ENCODE measurements at places on chromosomes 3 and 15. TPM values are rescaled to one million over a fixed set of nuclear protein-coding genes. Genes with fewer than 3 reads are reported as not detected.

DNA sequence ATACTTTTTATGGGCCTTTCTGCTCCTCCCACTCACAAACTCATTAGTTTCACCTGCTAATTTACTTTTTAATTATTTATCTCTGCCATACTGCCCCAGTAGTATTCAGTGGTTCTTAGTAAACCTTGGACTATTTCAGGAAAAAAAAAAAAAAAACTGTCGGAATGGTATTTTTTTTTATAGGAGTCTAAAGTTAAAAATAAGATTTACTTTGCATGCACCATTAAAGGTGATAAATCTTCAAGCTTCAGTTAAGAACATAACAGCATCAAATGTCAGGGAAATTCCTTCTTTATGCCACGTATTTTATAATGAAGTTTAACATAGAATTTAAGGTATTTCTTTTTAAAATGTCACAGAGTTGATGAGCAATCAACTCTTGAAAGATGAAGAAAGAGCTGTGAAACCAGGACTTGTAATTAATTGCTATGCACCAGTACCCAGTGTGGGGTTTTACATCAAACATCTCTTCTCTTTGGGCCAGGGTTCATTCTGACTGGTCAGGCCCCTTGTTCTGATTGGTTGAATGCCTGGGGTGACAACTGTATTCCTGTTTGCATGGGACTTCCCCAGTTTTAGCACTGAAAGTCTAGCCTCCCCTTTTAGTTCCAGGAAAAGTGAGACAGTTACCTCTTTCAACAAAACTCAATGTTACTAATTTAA lies 40.3 kb upstream of the PTPRG start:
- no peak overlapping the region for H3K4me3 ChIP-seq
- peaks cover 2% of the 10 kb centered on the region for H3K4me1 ChIP-seq
- no peaks in the 10 kb centered on the region for H3K27me3 ChIP-seq
- peak; percentile 47 for DNase-seq
- no peaks in the 10 kb centered on the region for H3K36me3 ChIP-seq

GRCh38 chr3:128508852-128509251 lies 15.9 kb upstream of the GATA2 start:
- no peak overlapping the region for H3K27ac ChIP-seq
- H3K4me3 ChIP-seq: no peak overlapping the region
- no peaks in the 10 kb centered on the region for H3K36me3 ChIP-seq
- peaks cover 25% of the 10 kb centered on the region for H3K27me3 ChIP-seq
- no peaks in the 10 kb centered on the region for H3K4me1 ChIP-seq

Gene FEZF2
- total RNA-seq: not detected

- no peak overlapping the region for H3K27ac ChIP-seq
- H3K4me3 ChIP-seq: no peak overlapping the region
- H3K27me3 ChIP-seq: no peaks in the 10 kb centered on the region
- no peaks in the 10 kb centered on the region for H3K36me3 ChIP-seq
Measured at GRCh38 chr3:132083583-132084279, 48.9 kb upstream of the CPNE4 start.

DNA sequence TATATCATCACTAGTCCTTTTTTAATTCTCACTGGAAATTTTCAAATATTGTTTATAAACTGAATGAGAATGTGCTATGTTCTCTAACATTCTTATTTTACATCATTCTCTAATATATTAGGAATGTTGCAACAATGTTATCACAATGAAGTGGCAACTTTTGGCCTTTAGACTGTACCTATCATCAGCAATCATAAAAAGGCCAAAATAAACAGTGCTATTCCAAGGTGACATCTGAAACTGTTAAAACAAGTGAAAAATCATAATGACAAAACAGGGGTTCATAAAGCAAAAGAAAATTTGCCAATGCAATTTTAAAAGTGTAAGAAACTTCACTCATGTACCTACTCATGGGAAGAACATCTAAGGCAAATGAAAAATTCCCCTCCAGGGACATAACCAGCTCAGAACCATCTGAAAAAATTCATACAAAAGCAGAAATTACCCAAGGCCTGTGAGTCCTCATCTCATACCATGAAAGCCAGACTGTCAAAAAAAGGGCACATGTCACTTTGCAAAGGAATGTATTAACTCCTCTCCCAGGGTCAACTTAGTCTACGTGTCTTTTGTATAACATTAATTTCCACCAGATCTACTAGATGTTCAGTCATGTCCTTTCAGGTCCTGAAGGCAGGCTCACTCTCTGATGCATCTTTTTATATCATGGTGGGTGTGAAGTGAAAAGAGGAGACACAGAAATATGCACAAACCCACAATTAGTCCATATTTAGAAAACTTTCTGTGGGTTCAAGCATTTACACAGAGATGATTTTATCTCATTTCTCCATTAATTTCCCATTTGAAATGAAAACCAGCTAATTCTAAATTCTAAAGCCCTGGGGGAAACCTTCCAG lies 211.9 kb downstream of the CBLB start:
- H3K27ac ChIP-seq: no peak overlapping the region
- no peaks in the 10 kb centered on the region for H3K27me3 ChIP-seq
- H3K4me3 ChIP-seq: no peak overlapping the region
- DNase-seq: no peak
- no peaks in the 10 kb centered on the region for H3K4me1 ChIP-seq

DNA sequence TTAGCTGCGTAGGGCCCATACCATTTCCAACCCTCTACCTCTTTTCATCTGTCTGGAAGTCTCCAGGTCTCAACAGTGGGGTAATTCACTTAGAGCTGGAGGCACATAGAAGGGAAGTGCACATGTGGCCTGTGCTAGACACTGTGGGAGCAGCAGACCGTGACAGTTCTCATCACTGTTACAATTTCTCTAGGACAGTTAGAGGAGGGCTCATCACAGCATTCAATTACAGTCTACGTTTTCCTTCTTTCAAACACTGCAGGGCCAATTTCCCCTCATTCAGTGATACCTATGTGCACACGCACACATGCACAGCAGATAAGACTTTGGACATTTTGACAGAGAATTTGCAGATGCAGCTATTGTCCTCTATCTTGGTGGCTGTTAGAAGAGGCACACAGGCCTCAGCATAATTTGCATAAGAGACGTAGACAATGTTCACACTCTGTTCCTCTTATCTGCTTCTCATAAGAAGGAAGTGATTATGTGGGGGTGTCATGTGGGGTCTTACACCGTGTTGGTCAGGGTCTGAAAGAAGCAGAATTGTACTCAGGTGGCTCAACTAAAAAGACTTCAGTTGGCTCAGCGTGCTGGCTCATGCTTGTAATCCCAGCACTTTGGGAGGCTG lies 12.6 kb upstream of the HRG start:
- H3K4me1 ChIP-seq: peaks cover 3% of the 10 kb centered on the region
- no peaks in the 10 kb centered on the region for H3K36me3 ChIP-seq
- no peak overlapping the region for H3K4me3 ChIP-seq
- H3K27ac ChIP-seq: no peak overlapping the region
- DNase-seq: no peak

Gene HRG
- not detected for total RNA-seq

DNA sequence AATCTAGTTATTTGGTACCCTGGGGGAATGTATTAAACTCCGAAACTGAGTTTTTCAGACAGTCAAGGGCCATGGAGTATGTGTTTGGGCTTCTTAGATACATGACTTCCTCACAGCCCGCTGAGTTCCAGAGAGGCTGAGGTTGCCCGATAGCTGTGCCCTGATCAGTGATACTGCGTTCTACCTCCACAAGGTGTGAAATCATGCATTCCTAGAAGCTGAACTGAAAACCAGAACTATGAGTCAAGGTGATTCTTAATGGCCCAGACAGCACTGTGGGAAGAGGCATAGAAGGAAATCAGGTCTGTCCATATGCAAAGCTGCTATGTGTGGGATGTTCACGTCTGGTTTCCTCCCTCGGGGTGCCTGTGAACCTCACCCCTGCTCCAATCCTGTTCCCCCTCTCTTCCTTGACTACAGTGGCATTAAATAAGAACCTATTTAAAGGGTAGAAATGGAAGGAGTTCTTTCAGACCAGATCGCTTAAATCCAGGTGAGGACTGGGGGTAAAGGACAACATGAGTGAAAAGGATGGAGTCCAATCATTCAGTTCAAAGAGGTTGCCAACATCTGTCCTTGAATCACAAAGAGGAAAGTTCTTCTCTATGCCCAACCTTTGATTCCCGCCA lies 74.3 kb downstream of the MYO1E start:
- peak overlapping the region; percentile 42 for H3K27ac ChIP-seq
- H3K27me3 ChIP-seq: no peaks in the 10 kb centered on the region
- H3K36me3 ChIP-seq: peaks cover 10% of the 10 kb centered on the region
- H3K4me1 ChIP-seq: peaks cover 61% of the 10 kb centered on the region

Gene CCR8
- total RNA-seq: 47.6 TPM

- DNase-seq: no peak
- H3K4me1 ChIP-seq: peaks cover 20% of the 10 kb centered on the region
- peak overlapping the region; percentile 0 for H3K27ac ChIP-seq
- H3K4me3 ChIP-seq: no peak overlapping the region
- H3K27me3 ChIP-seq: no peaks in the 10 kb centered on the region
- peaks cover 60% of the 10 kb centered on the region for H3K36me3 ChIP-seq
Measured at GRCh38 chr15:81311752-81312464, 12.0 kb downstream of the STARD5 start.

DNA sequence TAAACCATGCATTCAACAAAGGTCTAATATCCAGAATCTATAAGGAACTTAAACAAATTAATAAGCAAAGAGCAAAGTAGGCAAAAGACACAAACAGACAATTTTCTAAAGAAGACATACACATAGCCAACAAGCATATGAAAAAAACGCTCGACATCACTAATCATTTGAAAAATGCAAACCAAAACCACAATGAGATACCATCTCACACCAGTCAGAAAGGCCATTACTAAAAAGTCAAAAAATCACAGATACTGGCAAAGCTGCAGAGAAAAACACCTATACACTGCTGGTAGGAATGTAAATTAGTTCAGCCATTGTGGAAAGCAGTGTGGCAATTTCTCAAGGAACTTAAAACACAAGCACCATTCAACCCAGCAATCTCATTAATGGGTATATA lies 53.8 kb downstream of the FSIP1 start:
- no peak overlapping the region for H3K4me3 ChIP-seq
- H3K27ac ChIP-seq: no peak overlapping the region
- no peaks in the 10 kb centered on the region for H3K36me3 ChIP-seq
- DNase-seq: no peak
- no peaks in the 10 kb centered on the region for H3K4me1 ChIP-seq

GRCh38 chr3:127723011-127723567 lies 50.3 kb downstream of the ABTB1 start:
- H3K4me3 ChIP-seq: no peak overlapping the region
- H3K4me1 ChIP-seq: no peaks in the 10 kb centered on the region
- H3K36me3 ChIP-seq: no peaks in the 10 kb centered on the region

DNA sequence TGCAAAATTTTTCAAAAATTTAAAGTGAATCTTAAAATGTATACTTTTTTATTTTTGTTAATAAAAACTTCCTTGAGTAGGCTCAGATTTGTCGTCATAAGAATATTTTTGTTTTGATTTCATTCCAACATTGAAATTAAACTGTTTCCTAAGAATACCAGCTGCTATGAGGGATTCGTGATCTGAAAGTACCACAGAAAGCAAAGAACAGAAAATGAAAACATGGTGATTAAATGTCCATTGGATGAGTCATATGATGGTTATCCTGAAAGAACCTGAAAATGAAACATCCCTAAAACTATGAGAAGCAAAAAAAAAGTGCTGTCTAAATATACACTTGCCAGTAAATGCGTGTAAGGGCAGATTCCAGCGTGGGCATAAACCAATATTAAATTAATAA lies 143.8 kb downstream of the GMNC start:
- no peak overlapping the region for H3K27ac ChIP-seq
- H3K4me3 ChIP-seq: no peak overlapping the region
- peaks cover 2% of the 10 kb centered on the region for H3K27me3 ChIP-seq
- no peaks in the 10 kb centered on the region for H3K4me1 ChIP-seq
- H3K36me3 ChIP-seq: no peaks in the 10 kb centered on the region

DNA sequence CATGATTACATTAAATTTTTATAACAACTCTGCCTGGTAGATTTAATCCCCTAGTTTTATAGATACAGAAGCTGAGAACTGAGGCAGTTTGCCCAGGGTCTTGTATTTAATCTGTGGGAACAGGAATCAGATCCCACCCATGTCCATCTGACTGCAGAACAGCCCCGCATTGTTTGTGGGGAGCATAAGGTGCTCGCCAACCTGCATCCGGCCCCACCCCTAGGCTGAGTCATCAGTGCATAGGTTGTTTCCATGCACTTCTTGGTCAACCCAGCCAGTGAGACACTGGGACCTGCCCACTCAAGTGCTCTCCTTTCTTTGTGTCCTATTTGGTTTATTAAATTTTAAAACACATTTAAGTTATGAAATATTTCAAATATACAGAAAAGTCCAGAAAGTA lies 266.2 kb downstream of the OPA1 start:
- no peaks in the 10 kb centered on the region for H3K4me1 ChIP-seq
- DNase-seq: no peak
- H3K27ac ChIP-seq: no peak overlapping the region
- H3K36me3 ChIP-seq: no peaks in the 10 kb centered on the region
- no peak overlapping the region for H3K4me3 ChIP-seq

DNA sequence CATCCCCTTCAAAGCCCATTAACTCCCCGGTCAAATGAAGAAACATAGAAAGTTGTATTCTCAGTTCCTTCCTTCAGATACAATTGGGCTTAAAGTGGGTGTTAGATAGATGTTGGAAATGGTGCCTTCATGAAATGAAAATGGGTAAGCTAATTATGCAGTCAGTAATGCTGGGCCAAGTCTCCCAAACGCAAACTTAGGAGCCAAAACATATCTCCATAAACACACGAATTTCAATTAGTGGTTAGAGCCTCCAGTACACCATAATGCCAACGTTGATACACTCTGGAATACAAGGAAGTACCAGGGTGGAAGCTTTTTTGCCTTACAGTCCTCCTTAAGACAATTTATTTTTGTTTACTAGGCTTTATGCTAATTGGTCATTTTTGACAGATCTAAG lies 1059.0 kb downstream of the TUSC7 start:
- no peak for DNase-seq
- H3K36me3 ChIP-seq: no peaks in the 10 kb centered on the region
- H3K4me3 ChIP-seq: no peak overlapping the region
- H3K4me1 ChIP-seq: no peaks in the 10 kb centered on the region

Gene GUCA1C
- not detected for total RNA-seq

Gene GPR176
- total RNA-seq: not detected

Gene LRTM1
- total RNA-seq: not detected

DNA sequence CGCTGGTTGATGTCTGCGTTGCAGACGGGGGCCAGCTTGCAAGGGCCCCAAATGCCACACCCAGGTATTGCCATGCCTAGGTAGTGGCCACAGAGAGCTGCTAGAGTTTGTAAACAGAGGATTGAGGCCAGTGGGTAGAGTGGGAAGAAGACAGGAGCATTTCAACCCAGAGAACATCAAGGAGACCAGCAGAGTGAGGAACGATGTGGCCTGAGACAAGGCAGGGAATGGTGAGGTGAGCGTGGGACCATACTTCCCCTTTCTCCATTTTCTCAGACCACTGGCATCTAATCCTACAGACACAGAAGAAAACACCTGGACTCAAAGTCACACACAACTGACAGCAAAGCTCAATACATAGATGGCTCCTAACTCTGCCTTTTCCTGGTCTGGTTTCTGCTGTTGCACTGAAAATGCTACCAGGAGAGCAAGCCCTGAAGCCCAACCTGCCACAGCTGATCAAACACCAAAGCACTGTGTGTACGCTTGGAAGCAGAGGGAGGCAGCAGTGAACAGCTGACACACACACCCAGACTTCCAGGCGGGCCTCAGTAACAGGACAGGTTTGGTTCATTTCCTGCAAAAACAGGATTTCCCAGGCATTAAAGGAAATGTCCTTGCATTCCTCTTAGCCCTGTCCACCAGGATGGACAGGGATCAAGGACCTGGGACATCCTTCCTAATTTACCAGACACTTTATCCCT lies 1.6 kb downstream of the FAM174B start:
- H3K27me3 ChIP-seq: peaks cover 60% of the 10 kb centered on the region
- DNase-seq: no peak
- no peak overlapping the region for H3K4me3 ChIP-seq
- peaks cover 5% of the 10 kb centered on the region for H3K4me1 ChIP-seq
- peaks cover 3% of the 10 kb centered on the region for H3K36me3 ChIP-seq
